Kidney glomerular epithelial cell (primary cell): ENCODE measurements at places on chromosomes 5 and 9.

DNA sequence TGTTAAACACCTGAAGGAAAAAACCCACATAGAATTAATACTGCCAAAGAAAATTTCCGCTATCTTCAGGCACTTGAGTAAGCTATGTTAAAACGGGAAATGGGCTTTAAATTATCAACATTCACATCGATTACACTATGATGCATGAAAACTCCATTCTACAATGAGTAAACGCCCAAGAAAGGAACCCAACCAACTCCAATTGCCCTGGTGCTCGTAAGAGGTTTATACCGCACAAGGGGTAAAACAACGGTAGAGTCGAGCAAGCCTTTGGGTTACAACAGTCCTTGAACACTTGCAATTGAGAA, 1.0 kb downstream of the AGTPBP1 start:
- no peak for DNase-seq

- DNase-seq = no peak
These were observed 89.9 kb downstream of the PAM start for GRCh38 chr5:102845041-102845440.

DNA sequence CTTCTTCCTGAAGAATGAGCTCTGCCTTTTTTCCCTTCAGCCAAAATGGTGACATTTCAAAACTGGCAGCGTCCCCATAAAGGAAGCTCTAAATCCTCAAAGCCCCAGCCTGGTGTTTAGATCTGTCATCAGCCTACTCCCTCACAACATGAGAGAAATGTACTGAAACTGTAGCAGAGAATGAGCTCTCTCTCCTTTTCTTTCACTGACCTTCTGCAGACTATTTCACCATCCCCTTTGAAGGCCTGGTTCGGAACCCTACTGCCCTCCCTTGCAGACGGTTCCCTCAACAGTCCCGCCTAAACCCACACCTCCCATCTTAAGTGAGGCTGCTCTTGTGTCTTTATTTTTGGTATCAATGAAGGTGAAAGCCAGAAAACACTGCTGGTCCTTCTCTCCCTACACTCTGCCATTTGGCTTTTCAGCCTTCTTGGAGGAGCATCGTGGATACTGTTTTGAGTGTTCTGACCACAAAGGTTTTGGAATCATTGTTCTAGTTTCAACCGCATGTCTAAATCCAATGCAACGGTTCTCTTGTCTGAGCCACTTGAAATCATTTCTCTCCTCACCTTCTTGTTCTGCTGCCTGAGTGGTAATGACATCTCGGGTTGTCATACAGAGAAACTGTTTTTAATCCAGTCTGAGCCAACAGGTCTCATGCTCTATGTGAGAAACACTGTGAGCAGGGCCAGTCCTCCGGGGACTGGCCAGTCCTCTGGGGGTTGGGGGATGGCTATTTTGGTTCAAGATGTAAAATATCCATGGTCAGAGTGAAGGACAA, 39.0 kb downstream of the ITK start:
- DNase-seq = no peak

- DNase-seq = peak; percentile 88
These were observed 356.2 kb upstream of the NUDT12 start for GRCh38 chr5:103918668-103919367.
